ENCODE measurements at places on chromosomes 4 and X.

DNA sequence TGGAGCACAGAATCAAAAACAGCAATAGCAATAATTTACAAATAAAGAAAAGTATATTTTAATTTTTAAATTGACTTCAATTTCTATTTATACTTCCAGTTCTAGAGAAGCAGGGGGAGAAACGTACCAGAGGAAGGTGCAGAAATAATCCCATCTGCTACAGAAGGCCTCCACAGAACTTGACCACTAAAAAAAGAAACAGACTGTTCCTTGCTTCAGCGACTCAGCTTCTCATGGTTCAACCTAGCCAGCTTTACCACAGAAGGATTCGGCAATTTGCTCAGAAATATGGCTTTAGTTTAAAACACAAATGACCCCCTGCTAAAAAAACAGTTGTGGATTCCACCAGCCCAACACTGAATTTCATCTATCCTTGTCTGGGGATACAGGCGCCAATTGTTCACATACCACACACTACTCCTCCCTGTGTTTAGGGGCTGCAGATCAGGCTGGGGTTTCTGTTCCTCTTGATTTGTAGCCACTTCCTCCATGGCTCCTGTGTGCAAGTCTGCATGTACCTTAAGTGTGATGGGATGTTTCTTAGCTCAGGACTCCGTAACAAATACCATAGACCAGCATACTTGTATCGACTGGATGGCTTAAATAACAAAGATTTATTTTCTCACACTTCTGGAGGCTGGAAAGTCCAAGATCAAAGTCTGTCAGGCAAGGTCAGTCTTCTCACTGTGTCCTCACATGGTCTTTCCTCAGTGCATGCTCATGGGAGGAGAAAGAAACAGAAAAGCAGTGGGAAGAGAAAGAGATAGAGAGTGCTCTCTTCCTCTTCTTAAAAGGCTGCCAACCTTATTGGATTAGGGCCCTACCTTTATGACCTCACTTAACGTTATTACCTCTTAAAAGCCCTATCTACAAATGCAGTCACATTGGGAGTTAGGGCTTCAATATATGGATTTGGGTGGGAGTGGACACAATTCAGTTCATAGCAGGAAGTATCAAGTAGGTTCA, 79.1 kb downstream of the AMOT start:
- no peak for DNase-seq

DNA sequence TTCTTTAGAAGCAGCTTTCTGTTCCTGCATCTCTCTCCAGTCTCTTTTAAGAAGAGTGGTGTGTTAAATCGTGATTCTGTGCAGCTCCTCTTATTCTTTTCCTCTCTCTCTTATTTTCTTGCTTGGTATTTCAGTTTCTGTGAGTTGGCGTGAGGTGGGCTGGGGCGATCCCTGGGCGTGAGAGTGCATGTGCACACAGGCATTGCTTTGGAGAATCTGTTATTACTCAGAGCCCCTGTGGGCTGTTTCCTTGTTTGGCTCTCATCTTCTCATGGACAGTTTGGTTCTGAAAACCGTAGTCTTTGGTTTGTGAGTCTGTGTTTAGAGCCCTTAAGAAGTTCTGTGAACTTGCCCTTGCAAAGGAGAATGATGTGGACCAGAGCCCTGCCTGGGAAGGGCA, 97.2 kb upstream of the CLNK start:
- DNase-seq: no peak

DNA sequence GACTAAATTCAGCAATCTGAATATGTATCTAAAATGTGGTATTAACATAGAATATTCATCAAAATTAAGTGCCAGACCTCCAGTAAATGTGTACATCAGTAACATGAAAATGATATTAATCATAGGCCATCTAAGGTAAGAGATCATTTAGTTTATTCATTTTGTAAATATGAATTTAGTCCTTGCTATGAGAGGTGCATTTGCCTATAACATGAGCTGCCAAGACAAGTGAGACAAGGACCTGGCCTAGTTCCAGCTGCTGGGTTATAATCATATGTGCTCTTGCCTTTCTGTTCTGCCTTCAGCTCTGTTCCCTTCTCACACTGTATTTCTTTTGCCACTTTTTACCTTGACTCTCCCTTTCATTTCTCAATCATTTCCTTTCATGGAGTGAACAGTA, 160.0 kb downstream of the STIM2 start:
- no peak for DNase-seq

GRCh38 chr4:17218786-17219185, 293.1 kb downstream of the QDPR start:
- DNase-seq: no peak

GRCh38 chrX:72475338-72475737, 97.3 kb downstream of the HDAC8 start:
- no peak for DNase-seq

DNA sequence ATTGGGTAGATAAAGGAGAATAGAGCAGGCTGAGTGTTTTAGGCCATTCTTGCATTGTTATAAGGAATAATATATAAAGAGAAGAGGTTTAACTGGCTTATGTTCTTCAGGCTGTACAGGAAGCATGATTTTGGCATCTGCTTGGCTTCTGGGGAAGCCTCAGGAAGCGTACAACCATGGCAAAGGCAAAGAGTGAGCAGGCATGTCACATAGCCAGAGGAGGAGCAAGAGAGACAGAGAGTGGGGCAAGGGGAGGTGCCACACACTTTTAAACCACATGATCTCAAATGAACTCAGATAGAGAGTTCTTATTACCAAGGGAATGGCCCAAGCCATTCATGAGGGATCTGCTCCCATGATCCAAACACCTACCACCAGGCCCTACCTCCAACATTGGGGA, 4.4 kb upstream of the METTL14 start:
- no peak for DNase-seq

- no peak for DNase-seq
Observed at GRCh38 chrX:153719238-153719637, 4.9 kb downstream of the BCAP31 start.

DNA sequence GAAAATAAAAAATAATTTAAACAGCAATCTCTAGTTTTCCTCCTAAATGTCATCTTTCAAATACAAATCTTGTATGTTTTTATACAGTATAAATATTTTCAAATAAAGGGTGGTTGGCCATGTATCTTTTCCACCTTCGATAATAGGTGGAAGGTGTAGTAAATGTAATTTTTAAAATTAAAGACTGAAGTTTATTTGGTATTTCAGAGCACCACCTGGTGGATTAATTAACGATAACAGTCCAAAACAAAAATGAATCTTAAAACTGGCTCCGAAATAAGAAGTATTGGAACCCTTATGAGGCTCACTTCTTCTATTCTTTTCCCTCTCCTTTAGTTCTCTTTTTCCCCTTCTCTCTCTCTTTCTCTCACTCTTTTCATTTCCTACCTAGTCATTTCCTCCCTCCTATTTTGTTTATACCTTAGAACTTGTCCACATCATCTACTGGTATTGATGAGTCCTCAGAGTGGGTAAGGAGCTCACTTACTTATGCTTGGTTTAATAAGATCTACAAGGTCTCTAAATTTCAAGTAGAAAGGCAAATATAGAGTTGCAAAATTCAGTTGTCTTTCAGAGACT, 82.9 kb upstream of the EXOC1L start:
- DNase-seq: no peak

GRCh38 chr4:132504438-132504837, 644.7 kb upstream of the PCDH10 start:
- DNase-seq: no peak

- DNase-seq: no peak
Observed at GRCh38 chr4:139660568-139661043, 5.0 kb upstream of the MGST2 start.

- peak; percentile 36 for DNase-seq
Observed at GRCh38 chr4:39834269-39834668, 136.3 kb downstream of the UBE2K start.

DNA sequence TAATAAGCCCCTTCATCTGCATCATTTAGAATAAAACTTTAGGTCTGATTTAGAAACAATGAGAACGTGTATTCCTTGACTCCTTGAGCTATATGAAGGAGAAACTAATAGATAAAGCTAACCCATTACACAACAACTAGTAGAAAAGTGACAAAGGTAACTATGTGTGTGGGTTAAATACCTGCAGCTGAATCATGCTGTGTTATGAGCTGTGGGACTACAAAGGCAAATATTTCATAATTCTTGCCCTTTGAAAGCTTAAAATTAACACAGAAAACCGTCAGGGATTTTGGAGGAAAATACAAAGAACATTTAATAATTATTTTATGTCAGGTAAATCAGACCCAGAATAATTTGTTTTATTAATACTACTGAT, 898 bp upstream of the NDP start:
- DNase-seq: no peak

GRCh38 chr4:73676861-73677323, 56.7 kb upstream of the RASSF6 start:
- DNase-seq: no peak

DNA sequence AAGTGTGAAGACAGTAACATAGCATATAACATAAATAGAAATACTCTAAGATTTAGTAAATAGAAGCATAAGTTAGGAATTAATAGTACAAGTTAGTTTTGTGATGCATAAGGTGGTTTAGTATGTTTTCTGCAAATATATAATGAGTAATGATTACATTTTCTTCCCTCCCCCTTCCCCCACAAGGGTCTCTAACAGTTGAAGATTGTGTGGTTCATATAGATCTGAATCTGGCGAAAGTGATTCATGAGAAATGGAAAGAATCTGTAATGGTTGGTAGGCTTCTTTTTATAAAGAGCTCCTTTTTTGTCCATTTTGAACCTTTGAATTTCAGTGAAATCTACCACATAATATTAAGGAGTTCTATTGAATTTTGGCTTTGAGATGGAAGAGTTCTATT, 66.3 kb downstream of the N4BP2 start:
- DNase-seq: no peak

GRCh38 chrX:17553469-17553868, 178.5 kb downstream of the NHS start:
- DNase-seq: peak; percentile 76

GRCh38 chr4:38189445-38189844, 229.2 kb downstream of the PTTG2 start:
- DNase-seq: peak; percentile 92

GRCh38 chr4:100099746-100100145, 90.5 kb downstream of the DDIT4L start:
- no peak for DNase-seq

GRCh38 chr4:27763830-27764525, 903.3 kb downstream of the STIM2 start:
- no peak for DNase-seq

- DNase-seq: no peak
Observed at GRCh38 chr4:3201718-3202702, 46.9 kb upstream of the MSANTD1 start.

GRCh38 chrX:145506214-145506613, 258.9 kb downstream of the SPANXN1 start:
- DNase-seq: no peak

DNA sequence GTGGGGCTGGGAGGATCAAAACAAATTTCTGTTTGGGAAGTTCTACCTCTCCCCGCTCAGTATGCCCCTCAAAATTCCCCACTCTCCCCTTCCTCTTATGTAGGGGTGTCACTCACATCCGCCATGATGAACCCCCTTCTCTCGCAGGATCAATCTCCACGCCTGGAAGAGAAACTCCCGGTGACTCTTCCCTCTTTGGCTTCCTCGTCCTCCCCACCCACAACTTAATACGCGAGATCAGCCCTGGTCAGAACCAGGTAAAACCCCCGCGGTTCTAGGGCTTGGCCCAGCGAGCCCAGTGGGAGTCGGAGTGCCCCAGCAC, 427 bp downstream of the LAMTOR3 start:
- DNase-seq: no peak

- no peak for DNase-seq
Observed at GRCh38 chr4:57491388-57491787, 381.2 kb upstream of the IGFBP7 start.

DNA sequence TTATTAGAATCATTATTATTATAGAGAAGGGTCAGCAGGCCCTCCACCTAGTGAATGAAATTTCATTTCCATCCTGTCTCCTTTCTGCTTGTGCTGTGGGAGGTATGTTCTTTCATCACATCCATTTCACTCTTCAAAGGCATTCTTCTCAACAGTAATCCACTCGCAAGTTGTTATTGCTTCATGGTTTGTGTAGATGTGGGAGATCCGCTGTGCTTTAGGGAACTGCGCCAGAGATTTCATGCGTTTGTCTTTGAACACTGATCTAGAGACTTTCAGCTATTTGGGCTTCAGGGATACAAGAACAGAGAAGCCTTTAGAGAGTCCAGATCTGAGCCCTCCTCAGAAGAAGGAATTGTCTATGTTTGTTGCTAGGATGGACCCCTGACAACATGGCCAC, 53.5 kb upstream of the PUDP start:
- DNase-seq: no peak

- no peak for DNase-seq
Observed at GRCh38 chrX:21529771-21530170, 128.4 kb downstream of the KLHL34 start.

DNA sequence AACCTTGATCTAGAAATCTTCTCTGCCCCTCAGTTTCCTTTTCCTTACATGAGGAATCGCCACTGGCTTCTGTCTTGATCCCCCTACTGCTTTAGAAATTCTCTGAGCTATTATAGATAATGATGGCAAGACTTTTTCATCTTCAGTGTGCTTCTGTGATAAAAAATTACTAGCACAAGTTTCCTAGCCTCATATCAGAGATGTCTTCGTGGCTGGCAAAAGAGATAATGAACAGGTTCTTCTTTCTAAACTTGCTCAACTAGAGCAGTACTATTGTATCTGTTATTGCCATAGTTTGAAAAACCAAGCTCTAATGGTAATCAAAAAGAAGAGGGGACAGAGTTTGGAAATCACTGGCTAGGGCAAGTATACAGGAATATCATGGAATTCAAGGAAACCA, 4.1 kb upstream of the PDGFC start:
- DNase-seq: no peak

- no peak for DNase-seq
Observed at GRCh38 chr4:67861513-67861912, 22.3 kb downstream of the TMPRSS11D start.

DNA sequence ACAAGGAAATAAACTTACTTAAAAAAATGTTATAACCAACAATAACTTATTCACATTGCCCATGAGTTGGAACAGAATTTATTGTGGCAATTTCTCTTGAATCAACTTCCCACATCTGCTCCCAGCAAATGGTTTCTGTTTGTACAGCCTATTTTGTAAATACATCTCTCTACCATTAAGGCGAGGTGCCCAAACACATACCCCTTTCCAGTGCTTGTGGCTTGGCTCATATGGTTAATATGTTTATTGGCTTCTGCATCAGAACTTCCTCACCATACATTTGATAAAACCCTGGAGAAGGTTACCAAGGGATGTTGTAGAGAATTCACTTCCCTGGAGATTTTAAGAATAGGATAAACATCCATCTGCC, 207.1 kb downstream of the SOWAHB start:
- DNase-seq: no peak

DNA sequence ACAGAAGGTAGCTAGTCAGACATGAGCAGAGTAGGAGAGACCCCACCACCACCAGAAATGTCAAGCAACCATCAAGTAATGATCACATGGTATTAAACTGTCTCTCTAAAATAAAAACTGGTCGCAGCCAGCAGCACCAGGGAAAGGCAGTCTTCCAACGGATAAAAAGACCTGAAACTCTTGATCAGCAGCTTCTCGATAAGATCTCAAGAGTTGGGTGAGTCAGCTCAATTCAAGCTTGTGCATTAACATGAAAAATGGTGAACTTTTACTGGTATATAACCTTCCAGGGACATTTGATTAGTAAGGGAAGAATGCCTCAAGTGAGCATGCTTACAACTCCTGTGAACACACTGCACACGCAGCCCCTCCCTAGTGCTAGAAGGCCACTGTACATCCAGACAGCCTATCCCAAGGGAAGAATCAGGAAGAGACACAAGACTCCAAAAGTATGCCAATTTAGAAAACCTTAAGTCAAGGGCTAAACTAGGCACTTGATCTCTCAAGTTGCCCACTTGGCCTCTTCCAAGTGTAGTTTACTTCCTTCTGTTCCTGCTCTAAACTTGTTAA, 270.0 kb upstream of the GNPDA2 start:
- no peak for DNase-seq

Data from stromal cell of bone marrow (primary cell).